Tibial nerve (tissue), 4 donors: ENCODE measurements at places on chromosomes 5 and 9. TPM values are rescaled to one million over a fixed set of nuclear protein-coding genes. Genes with fewer than 3 reads are reported as not detected.
A peak's percentile ranks its signal among the peaks of the same experiment; 100 is the strongest.

- DNase-seq: no peak
These were observed 268.6 kb downstream of the SEC61B start for GRCh38 chr9:99490729-99491128.

- DNase-seq: no peak
These were observed 1.4 kb downstream of the ZBTB26 start for GRCh38 chr9:122929796-122930354.

- no peak for DNase-seq
These were observed 20.3 kb upstream of the TTC33 start for GRCh38 chr5:40775846-40776657.

DNA sequence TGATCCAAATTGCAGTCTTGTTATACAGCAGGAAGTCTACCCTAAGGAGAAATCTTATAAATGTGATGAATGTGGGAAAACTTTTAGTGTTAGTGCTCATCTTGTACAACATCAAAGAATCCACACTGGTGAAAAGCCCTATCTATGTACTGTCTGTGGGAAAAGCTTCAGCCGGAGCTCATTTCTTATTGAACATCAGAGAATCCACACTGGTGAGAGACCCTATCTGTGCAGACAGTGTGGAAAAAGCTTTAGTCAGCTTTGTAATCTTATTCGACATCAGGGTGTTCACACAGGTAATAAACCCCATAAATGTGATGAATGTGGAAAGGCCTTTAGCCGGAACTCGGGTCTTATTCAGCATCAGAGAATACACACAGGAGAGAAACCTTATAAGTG, 10.4 kb downstream of the ZNF189 start:
- no peak for DNase-seq

DNA sequence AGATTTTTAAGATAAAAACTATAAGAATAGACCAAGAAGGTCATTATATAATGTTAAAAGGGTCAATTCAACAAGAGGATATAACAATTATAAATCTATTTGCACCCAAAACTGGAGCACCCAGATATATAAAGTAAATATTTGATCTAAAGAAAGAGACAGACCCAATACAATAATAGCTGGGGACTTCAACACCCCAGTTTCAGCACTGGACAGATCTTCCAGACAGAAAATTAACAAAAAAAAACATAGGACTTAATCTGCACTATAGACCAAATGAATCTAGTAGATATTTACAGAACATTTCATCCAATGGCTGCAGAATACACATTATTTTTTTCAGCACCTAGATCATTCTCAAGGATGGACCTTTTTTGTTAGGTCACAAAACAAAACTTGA, 331.9 kb downstream of the SPOCK1 start:
- no peak for DNase-seq

- no peak for DNase-seq
These were observed 16.5 kb downstream of the KIF2A start for GRCh38 chr5:62322484-62322883.

DNA sequence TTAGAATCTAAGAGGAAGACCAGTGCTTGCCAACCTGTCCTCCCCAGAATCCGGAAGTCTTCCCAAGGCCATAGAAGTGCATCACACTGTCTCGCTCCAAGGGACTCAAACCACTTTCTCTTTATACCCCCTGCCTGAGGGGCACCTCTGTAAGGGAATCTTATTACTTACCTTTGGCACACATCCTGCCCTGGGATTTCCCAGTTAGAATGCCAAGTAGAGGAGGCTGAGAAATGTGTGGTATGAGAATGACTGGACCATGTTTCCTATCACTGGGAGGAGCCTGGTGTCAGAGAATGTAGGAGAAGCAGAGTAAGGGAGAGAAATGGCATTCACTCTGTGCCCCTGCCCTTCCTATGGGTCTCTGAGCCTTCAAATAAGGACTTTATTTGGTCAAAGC, 85.8 kb downstream of the AOPEP start:
- no peak for DNase-seq

- peak; percentile 63 for DNase-seq
These were observed 113.8 kb downstream of the MSX2 start for GRCh38 chr5:174837919-174838902.

DNA sequence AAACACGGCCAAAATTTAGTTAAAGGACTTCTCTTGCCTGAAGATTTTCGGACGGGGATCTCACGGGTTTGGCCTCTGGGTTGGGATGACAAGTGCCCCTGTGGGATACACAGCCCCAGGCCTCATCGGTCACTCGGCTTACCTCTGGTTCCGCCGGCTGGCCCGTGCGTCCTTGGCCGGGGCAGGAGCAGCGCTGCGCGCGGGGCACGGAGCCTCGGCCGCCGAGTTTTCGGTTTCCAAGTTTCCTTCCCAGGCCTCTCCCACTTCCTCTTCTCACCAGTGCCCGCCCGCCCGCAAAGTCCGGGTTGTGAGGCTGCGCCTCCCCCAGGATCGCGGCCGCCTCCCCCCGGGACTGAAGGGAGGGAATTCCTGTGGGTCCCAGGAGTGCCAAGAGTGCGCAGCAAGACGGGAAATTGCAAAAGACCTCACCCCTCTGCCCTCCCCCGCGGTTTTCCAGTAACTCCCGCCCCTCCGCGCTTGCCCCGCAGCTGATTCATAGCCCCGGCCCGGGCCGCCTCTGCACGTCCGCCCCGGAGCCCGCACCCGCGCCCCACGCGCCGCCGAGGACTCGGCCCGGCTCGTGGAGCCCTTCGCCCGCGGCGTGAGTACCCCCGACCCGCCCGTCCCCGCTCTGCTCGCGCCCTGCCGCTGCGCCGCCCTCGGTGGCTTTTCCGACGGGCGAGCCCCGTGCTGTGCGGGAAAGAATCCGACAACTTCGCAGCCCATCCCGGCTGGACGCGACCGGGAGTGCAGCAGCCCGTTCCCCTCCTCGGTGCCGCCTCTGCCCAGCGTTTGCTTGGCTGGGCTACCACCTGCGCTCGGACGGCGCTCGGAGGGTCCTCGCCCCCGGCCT, at the start of gene OSMR:
Gene OSMR, plus strand, starts transcription at position 487 of the 853 bp plus-strand sequence. CDS start 23,033 bp downstream, outside the sequence.
- peak; percentile 81 for DNase-seq

DNA sequence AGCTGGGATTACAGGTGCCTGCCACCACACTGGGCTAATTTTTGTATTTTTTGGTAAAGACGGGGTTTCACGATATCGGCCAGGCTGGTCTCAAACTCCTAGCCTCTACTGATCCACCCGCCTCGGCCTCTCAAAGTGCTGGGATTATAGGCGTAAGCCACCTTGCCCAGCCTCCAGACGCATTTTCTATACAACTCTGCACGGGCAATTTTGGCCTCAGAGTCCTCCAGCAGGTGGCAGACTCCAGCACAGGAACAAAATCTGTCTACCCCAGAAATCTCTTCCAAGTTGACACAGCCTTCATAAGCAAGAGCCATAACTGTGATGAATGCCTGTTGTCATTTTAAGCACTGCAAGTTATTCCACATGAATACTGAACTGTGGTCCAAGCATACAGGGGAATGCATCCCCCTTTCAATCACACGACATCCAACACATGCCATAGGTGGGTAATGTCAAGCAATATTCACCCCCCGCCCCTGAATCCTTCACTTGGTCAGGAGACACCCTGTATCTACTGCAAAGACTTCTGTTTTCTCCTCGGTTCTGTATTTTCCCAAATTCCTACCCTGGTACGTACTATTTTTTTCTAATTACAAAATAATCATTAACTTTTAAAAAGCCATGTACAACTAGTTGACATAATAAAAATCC, 50.8 kb downstream of the ALDH7A1 start:
- DNase-seq: no peak

DNA sequence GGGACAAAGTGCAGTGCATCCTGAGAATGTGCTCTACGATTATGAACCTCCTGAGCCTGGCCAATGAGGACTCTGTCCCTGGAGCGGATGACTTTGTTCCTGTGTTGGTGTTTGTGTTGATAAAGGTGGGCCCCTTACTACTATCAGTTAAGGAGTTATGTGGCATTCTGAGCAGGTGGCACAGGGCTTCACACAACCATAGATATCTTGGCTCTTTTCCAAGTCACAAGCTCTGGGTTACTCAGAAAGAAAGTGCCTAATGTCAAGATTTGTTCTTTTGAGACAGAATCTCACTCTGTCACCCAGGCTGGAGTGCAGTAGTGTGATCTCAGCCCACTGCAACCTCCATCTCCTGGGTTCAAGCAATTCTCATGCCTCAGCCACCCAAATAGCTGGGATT, 99.0 kb downstream of the GAPVD1 start:
- no peak for DNase-seq

DNA sequence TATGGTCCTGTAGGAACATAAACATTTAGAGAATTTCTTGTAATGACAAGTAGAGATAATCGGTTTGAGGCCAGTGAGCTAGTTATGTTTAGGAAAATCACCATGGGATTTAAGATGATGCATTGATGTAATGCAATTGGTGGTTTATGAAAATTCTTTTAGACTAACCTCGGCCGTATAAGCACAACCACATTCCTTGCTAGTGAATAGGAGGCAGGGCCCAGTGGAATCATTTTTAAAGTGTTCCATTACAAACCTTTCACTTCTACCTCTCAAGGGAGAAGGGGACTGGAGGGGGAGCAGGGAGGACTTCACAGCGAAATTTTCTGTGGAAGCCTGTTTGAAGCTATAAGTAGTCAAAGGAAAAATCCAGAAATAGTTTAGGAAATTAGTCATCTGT, 71.8 kb upstream of the NFIL3 start:
- DNase-seq: no peak

- DNase-seq: no peak
These were observed 50.3 kb downstream of the GNAQ start for GRCh38 chr9:77981332-77981731.

DNA sequence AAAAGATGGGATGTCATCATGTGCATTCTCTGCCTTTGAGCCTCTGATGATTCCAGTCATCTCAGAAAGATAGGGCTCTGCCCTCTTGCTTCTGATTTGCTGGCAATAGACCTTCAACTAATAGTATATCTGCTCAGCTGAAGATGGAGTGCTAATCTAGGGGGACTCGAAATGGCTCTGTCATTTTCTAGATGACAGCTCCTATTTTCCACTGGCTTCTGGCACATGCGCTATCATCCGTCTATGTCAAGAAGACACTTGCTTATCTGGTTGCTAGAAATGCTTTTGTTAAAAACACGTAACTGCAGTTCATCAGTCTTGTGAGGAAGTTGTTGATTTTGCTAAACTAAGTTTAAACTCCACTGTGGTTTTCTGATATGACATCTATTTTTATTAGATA, 265.5 kb upstream of the ZNF608 start:
- DNase-seq: no peak

The DMXL1 gene
- 59.1 TPM for total RNA-seq

The HARS2 gene
- 33.9 TPM for total RNA-seq

The ANXA2R gene
- 9.0 TPM for total RNA-seq

The ELOVL7 gene
- 18.2 TPM for total RNA-seq

The B4GALT7 gene
- total RNA-seq: 13.6 TPM

The BTNL8 gene
- not detected for total RNA-seq

The PCDHB10 gene
- 10.4 TPM for total RNA-seq

The CATSPER3 gene
- 1.3 TPM for total RNA-seq
